Putamen (tissue), 1 donor: ENCODE measurements at places on chromosomes 13 and 19.
A peak's percentile ranks its signal among the peaks of the same experiment; 100 is the strongest.

- DNase-seq: no peak
Measured at GRCh38 chr13:21055016-21055415, 6.4 kb downstream of the LATS2 start.

DNA sequence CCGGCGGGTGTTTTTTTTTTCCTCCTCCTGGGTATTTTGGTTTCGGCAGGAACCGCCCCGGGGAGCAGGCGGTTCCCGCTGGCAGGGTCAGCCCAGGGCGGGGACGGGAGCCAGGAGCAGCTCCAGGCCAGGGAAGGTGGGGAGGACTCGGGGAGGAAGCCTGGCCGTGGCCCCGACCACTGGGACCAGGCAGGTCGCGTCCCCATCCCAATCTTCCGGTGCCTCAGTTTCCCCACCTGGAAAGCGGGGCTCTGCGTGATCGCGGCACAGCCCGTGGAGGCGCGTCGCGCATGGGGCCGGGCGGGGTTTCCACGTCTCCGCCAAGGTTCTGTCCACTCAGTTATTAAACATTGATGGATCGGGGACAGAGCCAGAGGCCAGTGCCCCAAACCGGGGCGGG lies 34.8 kb downstream of the IL12RB1 start:
- no peak for DNase-seq

- no peak for DNase-seq
Measured at GRCh38 chr13:50133358-50133953, 118.2 kb downstream of the KCNRG start.

- DNase-seq: no peak
Measured at GRCh38 chr13:72313546-72313945, 413.9 kb downstream of the MZT1 start.

DNA sequence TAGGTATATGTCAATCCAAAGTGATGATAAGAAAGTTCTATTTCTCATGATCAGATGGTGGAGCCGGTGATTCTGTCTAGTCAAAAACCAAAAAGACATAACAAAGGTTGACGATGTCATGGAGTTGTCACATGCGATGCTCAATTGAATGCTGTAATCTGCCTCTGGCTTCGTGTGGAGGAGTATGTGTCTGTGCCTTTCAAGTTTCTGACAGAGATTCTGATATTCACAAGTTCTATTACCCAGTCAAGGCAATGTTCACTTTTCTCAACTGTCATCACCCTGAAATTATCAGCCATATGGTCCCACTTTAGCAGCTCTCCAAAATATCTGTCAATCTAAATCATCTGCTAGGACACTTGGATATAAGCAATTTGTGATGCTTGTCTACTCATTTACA lies 367.6 kb upstream of the PRR20A start:
- no peak for DNase-seq

DNA sequence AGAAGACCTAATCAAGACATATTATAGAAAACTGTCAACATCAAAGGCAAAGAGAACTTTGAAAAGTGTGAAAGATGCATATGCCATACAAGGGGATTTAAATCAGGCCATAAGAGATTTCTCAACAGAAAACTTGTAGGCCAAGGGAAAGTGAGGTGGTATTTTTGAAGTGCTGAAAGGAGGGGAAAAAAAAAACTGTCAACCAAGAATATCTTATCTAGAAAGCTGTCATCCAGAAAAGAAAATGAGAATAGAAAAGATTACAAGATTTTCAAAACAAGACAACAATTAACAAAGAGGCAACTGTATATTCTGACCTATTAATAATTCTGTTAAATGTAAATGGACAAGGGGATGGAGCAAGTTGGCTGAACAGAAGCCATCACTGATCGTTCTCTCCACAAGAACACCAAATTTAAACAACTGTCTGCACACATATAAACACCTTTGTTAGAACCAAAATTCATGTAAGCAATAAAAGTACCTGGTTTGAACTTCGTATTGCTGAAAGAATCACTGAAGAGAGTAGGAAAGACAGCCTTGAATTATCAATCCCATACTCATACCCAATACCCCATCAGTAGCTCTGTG lies 880.1 kb upstream of the PCDH9 start:
- DNase-seq: no peak

GRCh38 chr13:110723598-110723997 lies 10.1 kb downstream of the ING1 start:
- no peak for DNase-seq

- peak; percentile 75 for DNase-seq
Measured at GRCh38 chr19:17539238-17540117, 16.0 kb upstream of the COLGALT1 start.

- DNase-seq: no peak
Measured at GRCh38 chr13:23007426-23007825, 173.4 kb upstream of the SGCG start.

DNA sequence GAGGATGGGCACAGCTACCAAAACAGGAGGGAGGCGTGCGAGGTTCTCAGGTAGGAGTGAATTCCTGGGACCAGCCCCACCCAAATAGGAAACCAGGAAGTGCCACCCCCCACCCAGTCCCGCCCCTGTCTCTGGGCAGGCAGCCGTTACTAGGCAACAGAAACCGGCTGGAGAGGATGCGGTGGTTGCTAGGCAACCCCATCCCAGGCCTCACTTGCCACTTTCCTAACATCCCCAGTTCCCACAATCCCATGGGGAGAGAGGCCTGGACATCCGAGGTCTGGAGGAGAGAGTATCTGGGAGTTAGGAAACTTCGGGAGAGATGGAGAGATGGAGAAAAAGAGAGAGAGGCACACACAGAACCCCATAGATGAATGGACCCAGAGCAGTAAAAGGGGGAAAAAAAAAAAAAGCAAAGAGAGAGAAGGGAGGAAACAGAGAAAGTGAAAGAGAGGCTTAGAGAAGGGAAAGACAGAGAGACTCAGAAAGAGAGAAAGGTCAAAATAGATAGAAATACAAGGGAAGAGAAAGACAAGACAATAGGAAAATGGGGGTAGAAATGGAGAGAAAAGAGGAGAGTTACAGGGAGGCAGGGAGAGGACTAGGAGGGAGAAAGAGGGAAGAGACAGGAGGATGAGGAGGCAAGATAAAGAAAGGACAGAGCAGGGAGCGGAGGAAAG lies 3.8 kb downstream of the GRIK5 start:
- no peak for DNase-seq

- no peak for DNase-seq
Measured at GRCh38 chr19:15591796-15592195, 23.2 kb upstream of the CYP4F8 start.

- no peak for DNase-seq
Measured at GRCh38 chr13:71320452-71320851, 546.6 kb downstream of the DACH1 start.

DNA sequence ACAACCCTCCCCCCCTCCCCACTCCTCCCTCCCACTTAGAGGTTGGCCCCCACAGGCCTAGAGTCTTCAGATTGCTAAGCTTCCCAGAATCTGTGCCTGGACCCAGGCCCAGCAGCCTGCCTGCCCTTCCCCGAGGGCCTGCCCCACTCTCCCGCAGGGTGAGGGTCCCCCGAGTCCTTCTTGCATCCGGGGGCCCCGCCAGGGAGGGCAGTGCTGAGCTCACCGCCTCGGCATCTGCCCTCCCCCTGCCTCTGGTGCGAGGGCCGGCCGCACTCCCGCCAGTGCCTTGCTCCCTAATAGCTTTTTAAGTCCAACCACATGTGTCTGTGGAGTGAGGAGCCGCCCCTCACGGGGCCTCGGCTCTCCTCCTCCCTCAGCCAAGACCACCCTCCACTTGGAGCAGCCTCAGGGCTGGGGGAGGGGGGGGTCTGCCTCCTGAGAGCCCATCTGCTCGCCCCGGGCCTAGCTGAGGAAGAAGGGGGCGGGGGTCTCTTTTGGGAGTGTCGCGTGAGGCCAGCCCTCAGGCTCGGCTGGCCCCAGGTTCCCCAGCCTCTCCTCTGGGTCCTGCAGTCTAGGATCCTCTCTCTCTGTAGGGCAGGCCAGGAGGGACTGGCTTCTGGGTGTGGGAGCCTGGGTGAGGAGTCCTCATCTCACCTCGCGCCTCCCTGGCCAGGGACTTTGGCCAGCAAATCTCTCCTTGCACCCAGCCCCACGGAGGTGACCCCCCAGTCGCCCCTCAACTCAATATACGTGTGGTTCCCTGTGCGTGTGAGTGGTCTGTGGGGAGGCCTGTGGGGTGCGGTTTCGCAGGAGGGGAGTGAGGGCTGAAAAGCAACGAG lies 47.2 kb downstream of the LYL1 start:
- no peak for DNase-seq

- no peak for DNase-seq
Measured at GRCh38 chr13:33206945-33207614, 78.5 kb downstream of the STARD13 start.

DNA sequence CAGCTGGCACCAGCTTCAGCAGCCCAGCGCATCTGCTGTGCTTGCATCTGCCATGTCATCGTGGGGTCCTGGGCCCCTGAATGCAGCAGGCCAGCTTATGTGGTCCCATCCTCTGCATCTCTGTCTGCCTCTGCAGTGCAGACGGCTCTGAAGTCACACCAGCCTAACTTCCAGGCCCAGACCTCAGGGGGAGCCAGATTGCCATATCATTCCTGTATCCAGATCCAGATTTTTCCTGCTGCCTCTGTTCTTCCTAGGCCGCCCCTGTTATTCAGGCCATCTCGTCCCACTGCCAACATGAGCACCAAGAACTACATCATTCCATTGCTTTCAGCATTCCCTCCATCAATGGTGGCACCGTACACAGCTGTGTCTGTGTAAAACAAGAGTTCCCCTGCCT lies 571.6 kb downstream of the UQCRFS1 start:
- no peak for DNase-seq

DNA sequence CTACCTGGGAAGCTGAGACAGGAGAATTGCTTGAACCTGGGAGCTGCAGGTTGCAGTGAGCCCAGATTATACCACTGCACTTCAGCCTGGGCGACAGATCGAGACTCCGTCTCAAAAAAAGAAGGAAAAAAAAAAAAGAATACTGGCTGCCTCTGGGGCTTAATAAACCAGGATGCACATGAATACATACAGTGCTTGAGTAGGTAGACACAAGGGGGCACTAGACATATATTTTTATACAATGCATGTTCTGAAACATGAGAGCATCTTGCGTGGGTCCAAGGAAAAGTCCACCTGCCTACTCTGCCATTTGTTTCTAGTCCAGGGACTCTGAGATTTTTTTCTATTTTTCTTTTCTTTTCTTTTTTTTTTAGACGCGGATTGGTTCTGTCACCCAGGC lies 31.2 kb downstream of the KEAP1 start:
- DNase-seq: no peak

DNA sequence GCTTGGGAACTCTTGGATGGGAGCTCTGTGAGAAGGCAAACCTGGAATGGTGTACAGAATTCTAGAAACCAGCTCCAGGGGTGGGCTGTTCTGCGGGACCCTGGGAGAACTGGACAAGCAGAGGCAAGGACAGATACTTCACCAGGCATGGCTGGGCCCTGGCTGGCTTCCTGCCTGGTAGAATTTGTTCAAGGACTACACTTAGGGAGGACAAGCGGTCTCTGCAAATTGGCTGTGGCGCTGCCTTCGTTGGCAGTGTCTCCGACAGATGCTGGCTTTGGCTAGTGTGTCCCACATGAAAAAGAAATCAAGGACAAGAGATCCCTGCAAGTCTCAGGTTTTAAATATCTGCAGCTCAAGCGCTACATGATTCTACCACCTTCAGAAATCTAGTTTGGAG lies 12.4 kb downstream of the CEBPG start:
- DNase-seq: no peak

DNA sequence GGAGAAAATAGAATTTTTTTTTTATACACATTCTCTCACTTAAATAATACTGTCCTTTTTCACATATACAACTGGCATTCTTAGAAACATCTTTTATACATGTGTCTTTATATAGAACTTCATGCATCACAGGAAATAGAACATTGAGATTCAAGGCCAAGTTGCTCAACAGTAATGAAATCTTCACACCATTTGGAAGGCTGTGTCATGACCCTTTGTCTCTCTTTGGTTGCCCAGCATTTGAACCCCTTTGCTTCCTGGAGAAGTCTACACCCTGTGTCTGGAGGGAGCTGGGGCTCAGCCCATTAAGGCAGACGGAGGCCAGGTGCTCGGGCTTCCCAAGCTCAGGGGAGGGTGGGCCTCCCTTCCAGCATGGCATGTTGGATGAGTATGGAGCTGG lies 41.1 kb downstream of the B3GLCT start:
- no peak for DNase-seq

DNA sequence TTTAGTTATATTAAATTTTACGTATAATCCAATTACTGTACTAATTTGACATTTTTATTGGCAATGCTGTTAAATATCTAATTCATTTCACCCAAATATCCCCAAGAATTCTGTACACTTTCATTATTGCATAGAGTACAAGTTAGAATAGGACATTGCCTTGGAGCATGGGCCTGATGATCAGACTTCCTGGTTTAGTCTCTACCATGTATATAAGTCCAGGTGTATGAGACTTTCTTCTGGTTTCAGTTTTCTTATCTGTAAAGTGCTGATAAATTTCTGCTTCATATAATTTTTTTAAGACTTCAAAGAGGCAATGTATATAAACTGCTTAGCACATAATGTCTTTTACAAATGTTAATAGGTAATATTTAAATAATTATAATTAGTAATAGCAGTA lies 179.4 kb downstream of the KLF12 start:
- DNase-seq: no peak

GRCh38 chr13:99422586-99423220 lies 78.6 kb upstream of the TM9SF2 start:
- no peak for DNase-seq

DNA sequence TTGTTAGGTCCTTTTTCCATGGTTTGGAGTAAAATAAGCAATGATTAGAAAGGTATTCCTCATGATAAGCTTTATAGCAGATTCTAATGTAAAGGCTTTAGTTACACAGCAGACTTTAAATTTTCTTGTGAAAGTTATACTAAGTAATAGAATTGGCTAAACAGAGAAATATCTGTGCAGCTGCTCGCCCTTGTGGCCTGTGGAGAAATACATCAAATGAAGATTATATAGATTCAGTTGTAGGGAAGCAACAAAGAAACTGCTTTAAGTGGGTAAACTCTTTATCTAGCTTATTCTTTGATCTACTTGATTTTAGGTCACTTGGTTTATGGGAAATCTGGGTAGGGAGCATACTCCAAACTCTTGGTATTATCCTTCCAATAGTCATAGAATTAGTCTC lies 1269.7 kb upstream of the SPRY2 start:
- DNase-seq: no peak

- DNase-seq: no peak
Measured at GRCh38 chr19:10076535-10076934, 9.6 kb upstream of the SHFL start.

DNA sequence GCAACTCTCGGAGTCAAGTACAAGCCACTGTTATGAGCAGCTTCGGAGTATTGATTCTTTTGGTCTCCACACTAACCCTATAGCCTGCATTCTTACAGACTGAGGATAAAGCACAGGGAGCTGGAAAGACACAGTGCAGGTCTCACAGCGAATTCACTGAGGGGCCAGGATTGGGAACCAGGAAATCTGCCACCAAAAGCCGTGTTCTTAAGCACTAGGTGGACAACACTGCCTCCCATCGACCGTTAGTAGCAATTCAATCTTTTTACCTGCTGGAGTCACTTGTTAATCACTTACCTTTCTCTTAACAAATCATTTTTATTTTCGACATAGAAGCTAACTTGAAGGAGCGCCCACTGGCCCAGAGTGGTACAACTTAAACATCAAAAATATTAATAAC lies 6.3 kb downstream of the PMIS2 start:
- DNase-seq: no peak
